Activated CD4-positive, alpha-beta T cell treated with anti-CD3 and anti-CD28 coated beads for 24 hours (primary cell): ENCODE measurements at places on chromosomes 2 and 18.
A peak's percentile ranks its signal among the peaks of the same experiment; 100 is the strongest.

GRCh38 chr18:24176727-24177416, 38.0 kb downstream of the CABYR start:
- peak; percentile 49 for DNase-seq

GRCh38 chr2:7927691-7928090, 754.2 kb upstream of the ID2 start:
- DNase-seq: no peak

DNA sequence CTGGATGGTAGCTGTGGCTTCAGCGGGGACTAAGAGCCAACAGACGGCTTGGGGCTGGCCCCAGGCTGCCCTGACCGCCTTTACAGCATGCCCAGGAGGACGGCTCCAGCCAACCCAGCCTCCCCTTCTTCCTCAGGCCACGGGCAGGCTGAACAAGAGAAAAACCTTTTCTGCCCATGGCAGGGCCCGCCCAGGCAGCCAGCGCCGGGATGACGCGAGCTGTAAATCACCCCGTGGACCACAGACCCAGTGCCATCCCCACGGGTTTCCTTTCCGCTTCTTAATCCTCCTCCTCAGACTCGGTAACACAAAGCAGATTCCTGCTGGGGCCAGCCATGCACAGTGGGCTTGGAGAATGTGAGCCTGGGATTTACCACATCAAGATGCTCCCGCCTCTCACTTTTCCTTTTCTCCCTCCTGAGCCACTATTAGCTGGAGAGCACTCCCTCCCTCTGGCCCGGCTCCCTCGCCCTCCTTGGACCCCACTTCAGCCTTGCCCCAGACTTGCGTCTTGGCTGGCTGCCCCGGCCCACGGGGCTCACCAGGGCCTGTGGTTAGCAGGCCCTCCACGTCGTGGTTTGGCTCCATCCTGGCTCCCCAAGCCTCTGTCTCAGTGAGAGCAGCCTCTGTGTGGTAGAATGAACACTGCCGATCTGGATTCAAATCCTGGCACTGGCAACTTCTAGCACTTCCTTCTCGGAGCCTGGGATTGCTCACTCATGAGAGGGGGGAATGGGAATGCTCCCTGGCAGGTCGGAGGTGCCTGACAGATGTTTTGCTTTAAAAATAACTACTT, 31.4 kb downstream of the ATOH8 start:
- DNase-seq: no peak

DNA sequence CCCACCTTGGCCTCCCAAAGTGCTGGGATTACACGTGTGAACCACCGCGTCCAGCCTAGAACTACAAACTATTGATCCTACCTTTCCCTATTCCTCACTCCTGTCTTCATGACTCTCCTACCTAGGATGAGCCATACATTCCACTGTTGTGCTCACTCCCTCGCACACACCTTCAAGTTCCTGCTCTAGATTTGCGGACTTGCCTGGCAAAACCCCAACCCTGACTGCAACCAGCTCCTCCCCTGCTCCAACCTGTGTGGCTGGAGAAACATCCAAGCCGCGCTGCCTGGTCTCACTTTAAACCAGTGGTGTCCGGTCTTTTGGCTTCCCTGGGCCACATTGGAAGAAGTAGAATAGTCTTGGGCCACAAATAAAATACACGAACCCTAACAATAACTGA, 5.0 kb upstream of the DNPEP start:
- DNase-seq: no peak

DNA sequence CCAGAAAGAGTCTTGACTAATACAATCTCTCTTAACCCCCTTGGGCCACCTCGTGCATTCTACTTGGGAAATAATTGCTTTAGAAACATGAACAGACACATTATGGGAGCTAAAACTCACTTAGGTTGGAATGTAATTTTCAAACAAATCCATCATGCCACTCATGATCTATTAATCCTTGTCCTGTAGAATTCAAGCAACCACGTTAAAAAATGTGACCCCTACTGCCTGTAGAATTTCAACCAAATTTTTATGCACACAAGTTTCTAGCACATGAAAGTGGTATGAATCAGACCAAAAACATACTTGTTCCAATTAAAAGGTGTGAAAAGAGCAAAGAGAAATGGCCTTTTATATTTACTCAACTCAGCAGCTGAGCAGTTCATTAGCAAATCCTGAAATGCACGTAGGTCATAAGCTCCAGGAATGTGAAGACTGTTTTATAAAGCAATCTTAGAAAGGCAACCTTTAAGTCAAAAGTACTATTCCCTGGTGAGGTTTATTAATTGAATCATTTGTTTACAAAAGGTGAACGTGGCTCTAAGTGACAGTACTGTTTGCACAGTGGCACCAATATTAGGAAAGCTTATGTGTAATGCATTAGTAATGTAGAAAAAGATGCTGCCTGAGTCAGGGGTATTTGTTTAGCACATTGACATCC, 459.4 kb upstream of the UBE2E3 start:
- DNase-seq: no peak

- DNase-seq: no peak
Observed at GRCh38 chr18:6406075-6406909, 8.4 kb downstream of the L3MBTL4 start.

DNA sequence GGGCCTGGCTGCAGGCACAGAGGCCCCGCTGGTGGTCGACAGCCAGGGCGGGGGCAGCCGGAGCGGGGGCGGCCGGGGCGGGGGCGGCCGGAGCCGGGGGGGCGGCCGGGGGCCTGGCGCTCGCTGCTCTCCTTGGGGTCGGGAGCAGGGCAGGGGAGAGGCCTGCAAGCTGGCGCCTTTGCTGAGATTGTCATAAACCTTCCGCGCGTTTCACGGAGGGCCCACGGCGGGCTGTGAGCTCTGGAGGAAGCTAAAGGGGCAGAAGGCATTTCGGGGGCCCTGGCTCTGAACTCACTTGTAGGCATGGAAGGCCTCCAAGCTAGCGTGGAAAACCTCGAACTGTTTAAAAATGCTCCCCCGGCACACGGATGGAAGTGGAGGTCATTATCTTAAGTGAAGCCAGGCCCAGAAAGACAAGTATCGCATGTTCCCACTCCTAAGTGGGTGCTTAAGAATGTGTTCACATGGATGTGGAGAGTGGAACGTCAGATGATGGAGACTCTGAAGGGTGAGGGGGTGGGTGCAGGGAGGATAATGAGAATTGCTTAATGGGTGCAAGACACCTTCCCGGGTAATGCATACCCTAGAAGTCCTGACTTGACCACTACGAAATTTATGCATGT, 629 bp downstream of the PRELID3A start:
- DNase-seq: no peak

- no peak for DNase-seq
Observed at GRCh38 chr2:68771211-68771751, 36.7 kb downstream of the ARHGAP25 start.

GRCh38 chr2:128456281-128456680, 137.6 kb upstream of the HS6ST1 start:
- DNase-seq: no peak

DNA sequence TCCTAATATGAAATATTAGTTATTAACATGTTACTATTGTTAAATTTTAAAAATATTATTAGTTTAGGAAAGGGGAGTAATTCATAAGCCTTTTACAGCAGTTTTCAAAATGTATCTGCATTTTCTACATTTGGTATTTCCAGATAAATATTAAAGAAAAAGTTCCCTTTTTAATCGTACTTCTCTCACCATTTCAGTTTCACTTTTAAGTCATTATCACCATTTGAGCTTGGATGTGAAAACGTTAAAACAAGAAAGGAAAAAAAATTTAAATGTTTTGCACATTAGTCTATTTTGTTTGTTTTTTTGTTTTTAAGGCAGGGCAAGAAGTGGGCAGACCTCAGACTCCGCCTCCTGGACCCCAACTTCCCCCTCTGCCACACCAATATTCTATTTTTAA, 3.3 kb upstream of the SRSF7 start:
- no peak for DNase-seq

- no peak for DNase-seq
Observed at GRCh38 chr18:519019-519879, 18.7 kb upstream of the COLEC12 start.

GRCh38 chr2:201806442-201807170, at the start of gene CDK15:
Gene CDK15 (plus strand): TSS chr2:201806537. CDS start chr2:201806665, 128 bp downstream.
- DNase-seq: no peak

- no peak for DNase-seq
Observed at GRCh38 chr2:156512451-156512850, 76.3 kb downstream of the GPD2 start.

- no peak for DNase-seq
Observed at GRCh38 chr2:12057436-12058166, 311.2 kb downstream of the LPIN1 start.

- no peak for DNase-seq
Observed at GRCh38 chr2:62340994-62341484, 145.1 kb downstream of the B3GNT2 start.

GRCh38 chr2:69387770-69388481, 899 bp upstream of the GFPT1 start:
- DNase-seq: no peak

- DNase-seq: no peak
Observed at GRCh38 chr2:233387667-233388528, 33.6 kb downstream of the DGKD start.

GRCh38 chr2:241215421-241215820, 26.9 kb downstream of the ANO7 start:
- DNase-seq: no peak

GRCh38 chr18:51813740-51814139, 526.3 kb upstream of the DCC start:
- no peak for DNase-seq

GRCh38 chr2:172953970-172954852, 121.4 kb upstream of the MAP3K20 start:
- no peak for DNase-seq

- no peak for DNase-seq
Observed at GRCh38 chr2:28390746-28391563, 1.7 kb upstream of the FOSL2 start.

GRCh38 chr2:29360016-29360784, 245.0 kb downstream of the CLIP4 start:
- no peak for DNase-seq

DNA sequence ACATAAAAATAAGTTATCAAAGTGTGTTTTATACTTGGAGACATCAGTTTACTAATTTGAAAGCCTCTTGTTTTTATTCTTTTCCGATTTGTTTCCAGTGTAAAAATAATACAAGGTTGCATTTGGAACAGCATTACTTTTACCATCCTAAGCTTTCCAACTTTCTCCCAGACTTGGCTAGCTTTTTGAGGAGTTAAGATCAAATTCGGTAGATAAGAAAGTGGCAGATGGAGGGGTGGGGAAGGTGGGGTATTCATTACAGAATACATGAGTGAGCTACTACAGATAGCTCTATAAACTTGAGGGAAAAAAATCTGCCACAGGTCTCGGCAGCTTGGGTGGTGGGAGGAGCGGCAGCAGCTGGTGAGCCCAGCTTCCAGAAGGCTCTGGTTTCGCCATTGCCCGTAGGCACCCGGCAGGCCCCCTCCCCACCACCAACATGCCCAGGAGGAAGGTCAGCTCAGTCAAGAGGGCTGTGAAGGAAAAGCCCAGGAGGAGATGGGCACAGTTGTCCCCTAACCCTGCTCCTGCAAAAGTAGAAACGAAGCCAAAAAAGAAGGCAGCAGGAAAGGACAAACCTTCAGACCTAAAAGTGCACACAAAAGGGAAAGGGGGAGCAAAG, 18.6 kb upstream of the RMC1 start:
- no peak for DNase-seq

DNA sequence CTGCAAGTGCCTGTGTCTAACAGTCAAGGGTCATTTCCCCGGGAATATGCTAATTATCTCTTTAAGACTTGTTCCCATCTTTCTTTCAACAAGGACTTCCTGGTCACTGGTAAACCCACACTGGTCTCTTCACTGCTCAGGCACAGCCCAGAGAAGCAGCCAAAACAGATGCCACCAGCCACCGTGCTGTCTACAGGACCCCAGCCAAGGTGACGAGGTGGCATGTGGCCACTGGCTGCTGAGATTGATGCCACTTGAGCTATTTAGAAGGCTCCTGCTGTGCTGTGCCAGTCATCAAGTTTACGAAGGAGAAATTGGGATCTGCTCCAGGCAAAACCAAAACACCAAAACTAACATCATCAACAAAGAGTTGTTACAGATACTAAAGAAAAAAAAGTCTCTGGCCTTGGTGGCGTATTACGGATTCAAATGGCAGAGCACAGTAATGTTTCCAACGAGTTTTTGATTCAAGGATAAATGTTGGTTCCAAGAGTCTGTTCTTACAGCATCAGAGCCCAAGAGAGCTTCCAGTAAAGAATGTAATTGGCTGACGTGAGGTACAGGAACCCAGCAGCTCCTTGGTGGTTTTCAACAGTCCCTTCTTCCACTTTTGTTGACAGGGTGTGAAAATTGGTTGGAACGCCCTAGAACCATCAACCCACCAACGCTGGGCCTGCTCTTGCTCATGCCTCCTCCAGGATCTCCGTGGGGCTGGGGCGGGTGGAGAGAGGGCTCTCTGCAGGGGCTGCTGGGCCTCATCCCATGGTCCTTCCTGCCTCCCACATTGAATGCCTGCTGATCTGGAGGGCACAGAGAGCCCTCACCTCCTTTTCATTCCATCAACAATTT, 63.7 kb upstream of the ZCCHC2 start:
- no peak for DNase-seq

DNA sequence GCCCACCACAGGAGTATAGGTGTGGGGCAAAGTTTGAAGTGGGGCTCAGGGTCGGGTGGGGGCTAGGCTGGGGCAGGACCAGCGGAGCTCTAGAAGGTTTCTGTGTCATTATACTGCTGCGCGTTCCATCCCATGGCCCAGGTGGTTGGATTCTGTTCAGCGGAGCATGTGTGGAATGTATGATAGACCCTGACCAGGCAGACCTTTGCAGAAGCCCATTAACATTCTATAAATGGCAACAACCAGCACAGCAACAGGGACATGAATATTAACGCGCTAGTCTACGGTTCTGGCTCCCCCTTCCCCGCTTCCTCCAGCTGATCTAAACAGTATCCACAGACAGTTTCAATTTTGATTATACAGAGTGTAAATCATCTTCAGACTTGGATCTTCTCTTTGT, 4.1 kb upstream of the PRKCE start:
- DNase-seq: no peak

- DNase-seq: no peak
Observed at GRCh38 chr2:200743042-200743676, 68.6 kb upstream of the BZW1 start.

DNA sequence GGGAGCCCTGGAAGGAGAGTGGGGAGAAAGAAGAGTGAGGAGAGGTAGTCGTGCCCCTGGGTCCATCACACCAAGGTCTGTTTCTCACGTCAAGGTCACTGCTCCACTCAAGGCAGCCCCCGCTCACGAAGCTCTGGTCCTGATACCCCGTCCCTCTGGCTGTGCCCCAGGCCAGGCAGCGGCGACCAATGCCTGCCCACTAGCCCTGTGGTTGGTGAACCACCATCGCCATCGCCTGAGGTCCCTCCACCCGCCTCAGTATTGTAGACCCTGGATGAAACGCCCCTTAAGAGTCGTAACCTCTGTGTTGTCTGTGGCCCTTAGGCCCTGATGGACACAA, 378.3 kb upstream of the MYT1L start:
- no peak for DNase-seq

DNA sequence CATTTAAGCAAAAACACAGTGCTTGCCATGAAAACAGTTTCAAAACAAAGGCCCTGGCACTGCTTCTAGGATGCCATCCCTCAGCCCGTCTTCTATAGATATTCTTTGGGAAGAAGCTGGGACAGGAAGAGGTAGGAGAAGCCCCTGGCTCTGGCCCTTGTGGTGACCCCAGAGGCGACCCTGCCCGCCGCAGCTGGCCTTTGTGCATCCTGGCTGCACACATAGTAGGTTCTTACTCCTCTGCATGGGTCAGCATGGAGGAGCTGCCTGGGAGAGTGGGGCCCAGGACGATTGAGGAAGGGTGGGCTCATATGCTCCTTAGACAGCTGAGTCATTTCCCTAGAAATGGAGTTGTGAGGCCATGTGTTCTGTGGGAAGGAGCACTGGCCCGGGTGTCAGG, 44.4 kb upstream of the OTOF start:
- no peak for DNase-seq
